ENCODE measurements at places on chromosomes 1 and 21. TPM values are rescaled to one million over a fixed set of nuclear protein-coding genes. Genes with fewer than 3 reads are reported as not detected.

- no peaks in the 10 kb centered on the region for H3K27me3 ChIP-seq
- DNase-seq: no peak
- no peaks in the 10 kb centered on the region for H3K36me3 ChIP-seq
- H3K4me1 ChIP-seq: peaks cover 28% of the 10 kb centered on the region
Measured at GRCh38 chr1:208172423-208173145, 71.6 kb downstream of the PLXNA2 start.

DNA sequence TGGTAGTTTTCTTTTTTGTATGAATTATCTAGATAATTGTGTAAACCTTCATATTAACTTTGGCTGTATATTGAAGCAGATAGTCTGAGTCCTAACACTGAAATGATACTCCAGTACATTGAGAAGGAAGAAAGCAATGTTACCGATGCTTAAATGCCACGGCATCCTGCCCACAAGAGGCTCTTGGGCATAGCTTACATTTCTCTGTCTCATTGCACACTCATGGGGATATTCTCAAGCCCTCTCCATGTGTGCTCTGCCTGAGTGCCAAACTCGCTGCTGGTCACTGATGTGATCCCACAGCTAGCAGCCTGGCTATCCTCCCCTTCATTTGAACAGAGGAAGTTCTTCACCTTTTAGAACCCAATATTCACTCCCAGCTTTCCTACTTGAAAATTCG is 179.4 kb downstream of the TGFB2 start:
- H3K4me3 ChIP-seq: no peak overlapping the region
- no peaks in the 10 kb centered on the region for H3K27me3 ChIP-seq
- DNase-seq: no peak
- no peak overlapping the region for H3K27ac ChIP-seq

CFAP107 gene
- not detected for total RNA-seq

DNA sequence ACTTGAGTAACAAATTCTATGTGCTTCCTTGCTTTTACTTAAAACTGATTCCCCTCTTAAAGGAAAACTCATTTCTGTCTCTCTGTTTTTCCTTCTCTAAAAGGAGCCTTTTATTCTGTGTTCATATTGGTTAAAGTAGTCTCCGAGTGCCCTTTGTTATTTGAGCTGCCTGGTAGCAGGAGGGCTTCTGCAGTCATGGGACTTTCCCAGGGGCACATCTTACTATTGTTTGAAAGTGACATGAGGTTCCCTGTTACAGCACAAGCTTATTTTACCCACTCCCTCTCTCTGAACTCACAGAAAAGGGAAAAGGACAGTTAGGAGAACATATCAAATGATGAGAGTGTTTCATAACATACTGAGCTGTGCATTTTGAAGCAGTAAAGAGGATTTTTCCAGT is 58.1 kb upstream of the ANGPTL1 start:
- H3K36me3 ChIP-seq: no peaks in the 10 kb centered on the region
- no peaks in the 10 kb centered on the region for H3K27me3 ChIP-seq
- H3K27ac ChIP-seq: peak overlapping the region; percentile 55
- no peak overlapping the region for H3K4me3 ChIP-seq
- DNase-seq: no peak
- H3K4me1 ChIP-seq: peaks cover 59% of the 10 kb centered on the region

GRCh38 chr1:207342332-207342731 is 20.9 kb downstream of the CD55 start:
- no peak overlapping the region for H3K27ac ChIP-seq
- no peak for DNase-seq
- no peaks in the 10 kb centered on the region for H3K27me3 ChIP-seq
- no peak overlapping the region for H3K4me3 ChIP-seq

DNA sequence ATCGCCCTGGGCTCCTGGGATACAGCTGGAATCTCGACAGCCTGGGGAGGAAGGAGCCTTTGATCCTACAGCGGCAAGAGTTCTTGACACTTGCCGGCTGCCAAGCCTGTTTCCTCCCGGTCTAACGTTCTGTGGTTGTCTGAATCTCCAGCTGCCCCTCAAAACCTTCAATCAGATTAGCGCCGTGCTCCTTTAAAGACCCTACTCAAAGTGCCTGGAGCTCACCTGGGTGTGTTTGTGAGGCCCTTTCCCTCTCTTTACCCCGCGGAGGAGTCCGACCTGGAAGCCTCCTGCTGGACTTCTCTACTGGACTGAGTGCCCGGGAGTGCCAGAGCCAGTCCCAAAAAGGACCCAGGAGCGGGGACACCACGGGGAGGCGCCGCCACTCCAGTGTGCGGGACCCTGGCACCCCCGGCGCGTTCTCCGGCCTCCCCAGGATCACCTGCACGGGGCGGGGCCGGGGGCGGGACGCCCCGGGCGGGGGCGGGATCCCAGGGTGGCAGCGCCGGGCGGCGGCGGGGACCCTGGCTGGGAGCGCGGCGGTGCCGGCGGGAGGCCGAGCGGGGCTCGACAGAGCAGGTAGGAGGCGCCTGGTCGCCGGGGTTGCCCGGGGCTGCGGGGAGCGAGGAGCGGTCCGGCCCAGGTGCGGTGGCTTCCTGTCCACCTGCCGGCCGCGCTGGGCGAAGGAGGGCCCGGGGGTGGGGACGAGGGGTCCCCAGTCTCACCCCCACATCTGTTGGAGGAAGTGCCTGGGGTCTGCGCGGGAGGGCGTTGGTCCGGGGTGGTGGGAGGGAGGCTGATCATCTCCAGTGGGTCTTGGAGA is at the start of gene NCMAP:
Gene NCMAP (plus strand): TSS at position 497 of the 823 bp plus-strand sequence. CDS start 39,344 bp downstream, outside the sequence.
- H3K27ac ChIP-seq: no peak within 1 kb of the TSS
- peaks cover 13% of the 10 kb centered on the region for H3K4me1 ChIP-seq
- no peak for DNase-seq
- no peaks in the 10 kb centered on the region for H3K27me3 ChIP-seq
- peak within 1 kb of the TSS; percentile 25 for H3K4me3 ChIP-seq

- H3K27me3 ChIP-seq: no peaks in the 10 kb centered on the region
- H3K27ac ChIP-seq: no peak overlapping the region
- H3K4me1 ChIP-seq: no peaks in the 10 kb centered on the region
- DNase-seq: no peak
- H3K4me3 ChIP-seq: no peak overlapping the region
Measured at GRCh38 chr21:41819236-41819855, 52.5 kb upstream of the RIPK4 start.

DNA sequence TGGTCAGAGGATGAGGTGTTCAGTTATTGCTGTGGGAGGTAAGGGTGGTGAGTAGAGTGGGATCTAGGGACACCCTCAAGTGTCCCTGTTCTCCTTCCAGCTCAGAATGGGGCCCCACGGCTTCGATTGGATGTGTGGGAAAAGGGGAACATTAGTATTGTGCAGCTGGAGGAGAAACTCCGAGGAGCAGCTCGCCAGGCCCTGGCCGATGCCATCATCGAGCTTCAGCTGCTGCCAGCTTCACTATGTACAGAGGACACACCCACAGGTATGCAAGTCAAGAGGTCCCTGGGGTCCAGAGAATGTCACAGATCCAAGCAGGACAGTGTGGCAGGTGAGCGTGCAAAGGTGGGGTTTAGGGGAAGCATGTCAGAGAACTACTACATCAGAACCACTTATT is 13.9 kb downstream of the HYI start:
- peaks cover 69% of the 10 kb centered on the region for H3K36me3 ChIP-seq
- H3K27me3 ChIP-seq: no peaks in the 10 kb centered on the region
- no peak overlapping the region for H3K27ac ChIP-seq
- H3K4me3 ChIP-seq: no peak overlapping the region
- peaks cover 13% of the 10 kb centered on the region for H3K4me1 ChIP-seq
- no peak for DNase-seq

DNA sequence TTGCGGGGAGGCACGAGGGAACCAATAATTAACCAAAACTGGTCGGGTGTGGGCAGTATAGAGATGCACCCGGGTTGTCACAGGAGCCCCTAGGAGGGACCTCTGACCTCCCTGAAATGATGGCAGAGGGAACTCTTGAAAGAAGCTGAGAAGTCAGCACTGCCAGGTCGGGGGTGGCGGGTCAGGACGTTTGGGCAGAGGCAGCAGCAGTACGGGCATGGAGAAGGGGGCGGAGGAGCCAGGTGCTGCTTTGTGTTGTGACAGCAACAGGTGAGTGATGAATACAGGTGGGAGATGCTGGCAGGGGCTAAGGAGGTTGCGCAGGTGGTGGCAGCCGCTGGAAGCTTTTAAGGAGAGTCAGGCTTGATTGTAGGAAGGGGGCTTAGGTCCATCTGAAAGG is 11.7 kb downstream of the TNFRSF1B start:
- H3K27me3 ChIP-seq: no peaks in the 10 kb centered on the region
- H3K4me3 ChIP-seq: no peak overlapping the region
- H3K4me1 ChIP-seq: no peaks in the 10 kb centered on the region
- H3K27ac ChIP-seq: peak overlapping the region; percentile 58
- DNase-seq: no peak
- H3K36me3 ChIP-seq: no peaks in the 10 kb centered on the region

CACHD1 gene
- 3.1 TPM for total RNA-seq

- H3K27ac ChIP-seq: peak overlapping the region; percentile 33
- DNase-seq: no peak
- no peaks in the 10 kb centered on the region for H3K36me3 ChIP-seq
- no peaks in the 10 kb centered on the region for H3K27me3 ChIP-seq
- peaks cover 17% of the 10 kb centered on the region for H3K4me1 ChIP-seq
Measured at GRCh38 chr1:14922942-14923726, 230.4 kb upstream of the TMEM51 start.

GRCh38 chr1:244085891-244086290 is 34.8 kb downstream of the ZBTB18 start:
- no peak overlapping the region for H3K27ac ChIP-seq
- no peaks in the 10 kb centered on the region for H3K36me3 ChIP-seq
- H3K27me3 ChIP-seq: no peaks in the 10 kb centered on the region

UMODL1 gene
- total RNA-seq: not detected

DNA sequence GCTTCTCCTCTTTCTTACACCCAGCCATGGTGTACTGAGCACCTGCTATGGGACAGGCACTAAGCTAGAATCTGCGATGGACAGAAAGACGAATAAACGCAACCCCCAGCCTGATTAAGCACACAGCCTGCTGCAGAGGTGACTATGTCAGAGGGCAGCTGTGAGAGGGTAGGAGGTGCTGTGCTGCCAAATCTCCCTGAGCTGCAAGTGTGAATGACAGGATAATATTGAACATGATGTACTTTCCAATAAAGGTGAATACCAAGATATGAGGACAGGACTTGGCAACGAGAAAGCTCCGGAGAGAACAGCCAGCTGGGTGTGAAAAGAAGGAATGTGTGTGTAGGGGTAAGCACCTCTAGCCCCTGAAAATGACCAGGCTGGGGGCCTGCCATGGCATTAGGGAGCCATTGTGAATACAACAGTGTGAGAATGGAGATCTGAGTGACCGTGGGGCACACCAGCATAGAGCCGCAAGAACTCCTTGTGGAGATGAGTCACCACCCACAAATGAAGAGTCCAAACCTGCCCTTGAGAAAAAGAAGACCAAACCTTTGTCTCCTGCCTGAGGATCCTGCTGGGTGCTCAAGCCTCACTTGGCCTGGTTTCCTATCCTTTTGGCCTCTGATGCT is 83.0 kb upstream of the ATF3 start:
- H3K27ac ChIP-seq: peak overlapping the region; percentile 59
- no peak for DNase-seq
- H3K36me3 ChIP-seq: no peaks in the 10 kb centered on the region
- H3K4me1 ChIP-seq: peaks cover 9% of the 10 kb centered on the region
- H3K27me3 ChIP-seq: no peaks in the 10 kb centered on the region

GRCh38 chr1:154344977-154345837 is 19.9 kb downstream of the ATP8B2 start:
- H3K27ac ChIP-seq: no peak overlapping the region
- no peaks in the 10 kb centered on the region for H3K27me3 ChIP-seq
- no peak for DNase-seq
- H3K4me1 ChIP-seq: no peaks in the 10 kb centered on the region

GRCh38 chr1:156772728-156773497 is 5.6 kb downstream of the PRCC start:
- H3K27me3 ChIP-seq: no peaks in the 10 kb centered on the region
- DNase-seq: no peak
- H3K4me3 ChIP-seq: no peak overlapping the region
- H3K27ac ChIP-seq: peak overlapping the region; percentile 21

DNA sequence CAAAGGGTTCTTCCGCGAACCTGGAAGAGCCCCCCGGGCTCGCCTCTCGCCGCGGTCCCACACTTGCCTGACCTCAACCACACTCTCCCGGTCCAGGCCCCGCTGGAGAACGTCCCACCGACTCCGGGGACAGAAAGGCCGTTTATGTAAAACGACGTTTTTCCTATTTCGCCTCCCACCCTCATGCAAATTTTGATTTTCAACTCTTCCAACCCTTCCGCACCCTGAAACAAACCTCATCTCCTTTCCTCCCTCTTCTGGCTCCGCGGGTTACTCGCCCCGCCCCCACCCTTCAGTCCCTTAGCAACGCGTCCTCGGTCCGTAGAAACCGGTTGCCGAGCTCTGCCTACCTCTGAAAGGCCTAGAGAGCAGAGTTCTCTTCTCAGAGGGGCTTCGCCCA is at the start of gene C1orf141:
Gene C1orf141 (minus strand): TSS at position 276 of the 400 bp plus-strand sequence. CDS start 7,730 bp downstream, outside the sequence.
- H3K4me1 ChIP-seq: peaks cover 11% of the 10 kb centered on the region
- no peak within 1 kb of the TSS for H3K27ac ChIP-seq
- H3K36me3 ChIP-seq: no peaks in the 10 kb centered on the region
- no peak for DNase-seq

- no peaks in the 10 kb centered on the region for H3K27me3 ChIP-seq
- H3K36me3 ChIP-seq: peaks cover 6% of the 10 kb centered on the region
- H3K27ac ChIP-seq: no peak overlapping the region
- no peaks in the 10 kb centered on the region for H3K4me1 ChIP-seq
Measured at GRCh38 chr1:100100202-100100601, 32.5 kb downstream of the SASS6 start.

- no peaks in the 10 kb centered on the region for H3K36me3 ChIP-seq
- no peaks in the 10 kb centered on the region for H3K4me1 ChIP-seq
- H3K27me3 ChIP-seq: no peaks in the 10 kb centered on the region
- no peak overlapping the region for H3K4me3 ChIP-seq
- H3K27ac ChIP-seq: no peak overlapping the region
Measured at GRCh38 chr1:223052931-223053330, 90.1 kb downstream of the TLR5 start.

GRCh38 chr21:33441489-33442477 is 38.0 kb downstream of the TMEM50B start:
- peaks cover 26% of the 10 kb centered on the region for H3K4me1 ChIP-seq
- H3K27me3 ChIP-seq: no peaks in the 10 kb centered on the region
- H3K27ac ChIP-seq: peak overlapping the region; percentile 64
- DNase-seq: peak; percentile 63
- H3K36me3 ChIP-seq: peaks cover 24% of the 10 kb centered on the region
- no peak overlapping the region for H3K4me3 ChIP-seq

DNA sequence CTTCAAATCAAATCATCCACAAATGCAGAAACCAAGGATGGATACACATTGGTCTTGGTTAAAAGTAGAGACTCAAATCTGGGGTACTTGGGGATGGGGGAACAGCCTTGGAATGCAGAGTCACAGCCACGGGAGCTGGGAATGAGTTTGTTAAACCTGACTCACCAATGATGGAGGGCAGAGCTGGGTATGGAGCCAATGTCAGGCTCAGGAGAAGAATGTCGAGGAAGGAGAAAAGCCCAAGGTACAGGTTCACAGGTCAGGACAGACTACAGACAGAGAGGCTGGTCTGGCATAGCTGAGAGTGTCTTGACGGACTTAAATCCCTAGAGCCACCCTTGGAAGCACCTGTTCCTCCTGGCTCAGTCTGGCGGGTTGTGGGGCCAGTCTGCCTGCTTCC is 237.6 kb downstream of the NTNG1 start:
- H3K4me1 ChIP-seq: no peaks in the 10 kb centered on the region
- H3K27me3 ChIP-seq: no peaks in the 10 kb centered on the region
- H3K27ac ChIP-seq: no peak overlapping the region
- DNase-seq: no peak

TCHH gene
- total RNA-seq: 0.04 TPM

CLCNKA gene
- 0.20 TPM for total RNA-seq

Measured in right atrium auricular region (tissue), 2 donors.